ENCODE measurements at places on chromosomes 16 and 17.
A peak's percentile ranks its signal among the peaks of the same experiment; 100 is the strongest.

DNA sequence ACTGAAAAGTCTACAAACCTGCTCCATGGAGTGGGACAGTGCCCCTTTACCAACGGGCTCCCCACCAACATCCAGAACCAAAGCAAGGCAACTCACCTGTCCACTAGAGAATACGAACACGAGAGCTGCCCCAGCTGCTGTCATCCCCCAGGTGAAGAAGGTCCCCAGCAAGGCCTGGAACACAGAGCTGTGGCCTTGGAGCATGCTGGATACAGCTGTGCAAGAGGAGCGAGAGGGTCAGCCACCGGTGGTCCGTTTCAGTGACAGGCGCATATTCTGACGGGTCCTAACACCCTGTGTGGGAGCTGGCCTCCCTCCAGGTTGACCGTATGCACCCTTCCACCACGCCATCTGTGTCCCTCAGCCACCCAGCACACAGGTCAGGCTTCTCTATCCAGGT is 3.9 kb downstream of the SLC39A11 start:
- no peak for DNase-seq

GRCh38 chr16:3173892-3174617 is 13.9 kb upstream of the OR1F1 start:
- no peak for DNase-seq

GRCh38 chr16:10933865-10934264 is 8.4 kb downstream of the DEXI start:
- DNase-seq, result no peak

- DNase-seq, result no peak
These were observed 1.4 kb upstream of the RSKR start for GRCh38 chr17:28615260-28615940.

DNA sequence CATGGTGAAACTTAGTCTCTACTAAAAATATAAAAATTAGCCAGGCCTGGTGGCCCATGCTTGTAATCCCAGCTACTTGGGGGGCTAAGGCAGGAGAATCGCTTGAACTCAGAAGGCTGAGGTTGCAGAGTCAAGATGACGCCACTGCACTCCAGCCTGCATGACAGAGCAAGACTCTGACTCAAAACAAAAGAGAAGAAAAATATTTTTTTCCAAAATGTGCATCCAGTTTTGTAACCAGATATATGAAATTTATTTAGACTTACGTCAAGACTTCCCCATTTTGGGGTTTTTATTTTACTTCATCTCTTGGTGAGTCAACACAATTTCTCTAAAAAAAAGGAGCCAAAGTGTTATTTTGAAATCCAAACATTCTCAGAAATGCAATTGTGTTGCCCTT is 5.5 kb upstream of the TM4SF5 start:
- no peak for DNase-seq

DNA sequence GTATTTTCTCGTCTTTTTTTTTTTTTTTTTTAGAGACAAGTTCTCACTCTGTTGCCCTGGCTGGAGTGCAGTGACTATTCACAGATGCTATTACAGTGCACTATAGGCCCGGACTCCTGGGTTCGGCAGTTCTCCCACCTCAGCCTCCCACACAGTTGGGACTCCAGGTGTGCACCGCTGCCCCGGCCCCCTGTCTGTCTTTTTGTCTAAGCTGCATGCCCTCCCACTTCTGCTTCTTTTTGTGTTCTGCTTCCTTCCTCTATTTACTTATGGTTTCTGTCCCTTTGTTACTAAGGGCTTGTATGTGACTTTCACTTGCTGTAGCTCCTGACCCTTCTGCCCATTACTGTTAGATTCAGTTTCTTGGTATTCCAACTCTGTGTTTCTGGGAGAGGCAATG is 20.5 kb downstream of the SLC7A6 start:
- DNase-seq, result no peak

- DNase-seq, result no peak
These were observed 17.7 kb downstream of the PSMD11 start for GRCh38 chr17:32461853-32462617.

DNA sequence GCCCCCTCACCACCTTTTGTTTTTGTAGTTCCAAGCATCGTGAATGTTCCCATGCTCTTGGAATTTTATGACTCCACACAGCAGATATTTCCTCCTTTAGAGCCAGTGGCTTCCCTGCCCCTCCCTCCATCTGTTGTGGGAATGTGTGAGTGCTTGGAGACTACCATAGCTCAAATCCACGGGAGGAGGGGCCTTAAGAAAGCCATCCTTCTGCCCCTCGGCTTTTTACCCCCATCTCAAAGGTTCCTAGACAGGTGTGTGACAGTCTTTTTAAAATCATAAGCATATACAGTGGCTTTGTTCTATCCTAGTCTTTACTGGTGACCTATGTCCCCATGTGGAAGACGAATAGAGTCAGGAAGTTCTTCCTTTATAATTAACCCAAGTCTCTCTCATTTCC is 47.2 kb downstream of the YPEL2 start:
- no peak for DNase-seq

DNA sequence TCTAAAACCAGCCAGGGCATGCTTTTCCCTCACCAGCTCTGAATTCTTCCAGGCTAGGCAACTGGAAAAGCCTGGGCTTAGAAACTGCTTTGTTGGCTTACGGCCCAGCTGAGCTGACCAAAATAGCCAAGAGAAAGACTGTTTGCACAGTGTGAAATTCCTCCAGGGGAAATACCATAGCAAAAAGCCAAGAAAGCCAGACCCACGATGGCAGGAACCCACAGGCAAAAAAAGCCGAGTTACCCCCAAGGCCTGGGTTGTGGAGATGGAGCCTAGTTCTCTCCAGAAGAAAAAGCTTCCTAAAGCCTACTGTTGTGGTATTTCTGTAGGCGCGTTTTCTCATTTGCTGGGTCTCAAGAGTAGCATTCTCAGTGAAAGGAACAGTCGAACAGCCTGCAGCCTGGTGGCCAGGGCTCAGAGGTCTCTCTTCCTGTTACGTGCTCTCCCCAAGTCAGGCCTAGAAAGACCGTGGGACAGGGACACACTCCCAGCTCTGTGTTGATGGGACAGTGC is 9.2 kb downstream of the SP2 start:
- peak; percentile 69 for DNase-seq

- peak; percentile 68 for DNase-seq
These were observed 694 bp downstream of the NF1 start for GRCh38 chr17:31095236-31096105.

DNA sequence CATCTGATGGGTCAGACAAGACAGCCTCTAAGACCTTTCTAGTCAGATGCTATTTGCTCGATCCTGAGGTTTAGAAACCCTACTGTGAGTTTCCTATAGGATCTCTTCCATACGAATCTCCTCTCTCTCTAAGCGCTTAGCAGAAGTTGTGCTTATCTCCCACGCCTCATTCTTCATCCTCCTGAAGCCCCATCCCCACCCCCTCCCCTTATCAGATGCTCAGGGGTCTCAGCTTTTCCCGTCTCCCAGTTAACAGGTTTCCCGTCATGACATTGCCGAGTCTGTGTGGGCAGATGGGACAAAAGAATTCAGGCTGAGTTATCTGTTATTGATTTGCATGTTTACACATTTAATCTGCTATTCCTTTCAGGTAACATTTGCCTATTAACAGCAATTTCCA is 99.0 kb upstream of the PIRT start:
- no peak for DNase-seq

DNA sequence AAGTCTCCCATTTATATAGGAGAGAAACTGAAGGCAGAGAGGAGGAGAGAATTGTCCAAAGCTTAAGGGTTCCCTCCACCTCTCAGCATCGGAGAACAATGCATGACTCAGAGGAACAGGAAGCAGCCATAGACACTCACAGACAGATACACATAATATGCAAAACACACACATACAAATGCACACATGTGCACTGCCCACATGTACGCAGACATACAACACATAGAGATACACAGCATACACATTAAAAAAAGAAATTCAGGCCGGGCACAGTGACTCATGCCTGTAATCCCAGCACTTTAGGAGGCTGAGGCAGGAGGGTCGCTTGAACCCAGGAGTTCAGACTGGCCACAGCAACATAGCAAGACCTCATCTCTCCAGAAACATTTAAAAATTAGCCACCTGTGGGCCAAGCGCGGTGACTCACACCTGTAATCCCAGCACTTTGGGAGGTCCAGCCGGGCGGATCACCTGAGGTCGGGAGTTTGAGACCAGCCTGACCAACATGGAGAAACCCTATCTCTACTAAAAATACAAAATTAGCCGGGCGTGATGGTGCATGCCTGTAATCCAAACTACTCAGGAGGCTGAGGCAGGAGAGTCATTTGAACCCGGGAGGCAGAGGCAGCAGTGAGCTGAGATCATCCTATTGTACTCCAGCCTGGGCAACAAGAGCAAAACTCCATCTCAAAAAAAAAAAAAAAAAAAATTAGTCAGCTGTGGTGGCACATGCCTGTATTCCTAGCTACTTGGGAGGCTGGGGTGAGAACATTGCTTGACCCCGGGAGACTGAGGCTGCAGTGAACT is 11.3 kb downstream of the ERAL1 start:
- no peak for DNase-seq

GRCh38 chr16:30927789-30928378 is 4.5 kb downstream of the FBXL19 start:
- peak; percentile 97 for DNase-seq

- no peak for DNase-seq
These were observed 59.7 kb downstream of the VMP1 start for GRCh38 chr17:59767176-59767575.

GRCh38 chr16:35194681-35195080 is 1735.3 kb downstream of the TP53TG3F start:
- DNase-seq, result no peak

- no peak for DNase-seq
These were observed 9.8 kb upstream of the RABEP1 start for GRCh38 chr17:5272322-5272721.

GRCh38 chr16:81669473-81670350 is 109.4 kb upstream of the PLCG2 start:
- no peak for DNase-seq

GRCh38 chr17:76585033-76585648 is 519 bp downstream of the ST6GALNAC2 start:
- no peak for DNase-seq

DNA sequence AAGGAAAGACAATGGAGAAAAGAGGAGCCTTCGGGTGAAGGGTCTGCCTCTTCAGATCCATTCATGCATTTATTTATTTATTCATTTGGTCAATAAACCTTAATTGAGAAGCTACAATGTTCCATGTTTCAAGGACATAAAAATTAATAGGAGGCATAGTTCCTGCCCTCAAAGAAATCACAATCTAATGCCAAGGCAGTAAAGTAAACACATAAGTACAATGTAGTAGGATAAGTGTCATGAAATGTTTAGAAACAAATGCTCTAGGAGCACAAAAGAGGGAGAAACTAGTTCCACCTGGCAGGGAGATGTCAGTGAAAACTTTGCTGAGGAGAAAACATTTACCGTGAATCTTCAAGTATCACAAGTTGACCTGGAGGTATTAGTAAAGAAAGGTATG is 103.5 kb upstream of the NOG start:
- DNase-seq, result no peak

DNA sequence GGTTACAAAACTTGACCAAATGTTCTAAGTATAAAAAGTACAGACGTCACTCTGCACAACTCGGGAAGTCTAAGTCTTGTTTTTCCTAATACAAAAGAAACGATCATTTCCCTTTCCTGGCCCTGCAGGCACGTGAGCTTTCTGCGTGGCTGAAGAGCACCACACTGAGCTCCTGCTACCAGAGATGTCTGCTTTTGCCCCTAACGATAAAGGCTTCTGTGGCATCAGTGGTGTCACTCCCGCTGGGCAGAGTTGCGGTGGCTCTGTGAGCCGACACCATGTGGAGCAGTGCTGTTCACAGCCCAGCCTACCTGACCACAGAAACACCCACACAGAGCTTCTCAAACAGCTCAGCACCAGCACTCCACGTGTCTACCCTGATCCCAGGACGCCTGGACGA is 20.5 kb downstream of the EMC8 start:
- no peak for DNase-seq

GRCh38 chr17:21376081-21376758 is at the start of gene KCNJ12:
Gene KCNJ12, plus strand, starts transcription at chr17:21376357. Its CDS starts 38,986 bp downstream, at chr17:21415343.
- DNase-seq, result no peak

- no peak for DNase-seq
These were observed 364.7 kb upstream of the DYNLRB2 start for GRCh38 chr16:80176114-80176513.

- DNase-seq, result no peak
These were observed 44.8 kb upstream of the MSI2 start for GRCh38 chr17:57211543-57211942.
